ENCODE measurements at places on chromosomes 12 and 14.

DNA sequence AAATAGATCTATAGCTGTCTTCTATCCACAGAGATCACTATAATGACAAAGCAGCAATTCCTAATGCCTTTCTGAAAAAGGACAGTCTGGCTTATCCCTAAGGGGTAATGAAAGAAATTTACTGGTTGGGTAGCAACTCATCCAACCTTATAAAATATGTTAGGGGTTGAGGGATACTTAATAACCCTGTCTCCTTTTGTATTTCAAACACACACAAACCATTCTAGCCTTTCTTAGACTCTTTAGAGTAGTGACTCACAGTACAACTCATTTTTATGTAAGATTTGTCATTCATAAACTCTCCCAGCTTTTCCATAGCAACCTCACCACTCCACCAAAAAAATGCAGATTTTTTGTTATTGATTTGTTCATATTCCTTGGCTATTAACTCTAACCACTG lies 167.9 kb downstream of the FSCB start:
- DNase-seq: no peak

- no peak for DNase-seq
Observed at GRCh38 chr14:21525571-21525961, 580 bp downstream of the SALL2 start.

- no peak for DNase-seq
Observed at GRCh38 chr12:77118696-77119095, 53.3 kb upstream of the E2F7 start.

GRCh38 chr14:44912041-44912869 lies 49.5 kb downstream of the KLHL28 start:
- DNase-seq: no peak

- DNase-seq: no peak
Observed at GRCh38 chr12:18421867-18422266, 160.5 kb downstream of the PIK3C2G start.
